ENCODE measurements at places on chromosomes 6 and 20.

DNA sequence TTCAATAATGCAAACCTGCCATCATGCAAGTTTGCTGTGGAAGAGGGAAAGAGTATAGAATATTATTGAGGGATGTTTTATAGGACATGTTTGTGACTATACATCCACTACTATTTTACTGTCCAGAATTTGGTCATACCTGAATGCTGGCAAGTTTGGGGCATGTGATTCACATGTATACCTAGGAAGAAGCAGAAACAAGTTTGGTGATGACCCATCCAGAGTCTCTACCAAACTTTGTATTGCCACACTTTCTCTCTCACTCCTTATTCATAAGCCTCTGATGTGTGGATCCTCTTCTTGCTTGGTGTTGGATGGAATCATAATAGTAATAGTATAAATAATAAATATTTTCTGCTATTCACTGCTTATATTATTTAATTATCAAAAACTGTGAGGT lies 108.5 kb upstream of the FLRT3 start:
- no peak for DNase-seq

DNA sequence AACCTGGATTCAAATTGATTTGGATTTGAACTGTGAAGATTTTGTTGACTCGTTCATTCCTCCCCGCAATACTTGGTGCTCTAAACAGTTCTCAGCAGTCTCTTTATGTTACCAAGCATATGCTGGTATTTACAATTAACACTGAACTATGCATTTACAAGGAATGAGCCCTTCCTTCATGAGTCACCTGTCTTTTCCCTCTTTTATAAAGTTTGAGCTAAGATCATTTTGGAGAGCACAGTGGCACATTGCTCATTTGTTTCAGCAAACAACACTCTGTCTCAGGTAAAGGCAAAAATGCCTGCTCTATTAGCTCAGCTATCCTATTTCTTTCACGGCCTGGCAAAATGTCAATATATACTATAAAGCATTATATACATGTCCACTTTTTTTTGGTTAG lies 285.4 kb downstream of the PHACTR1 start:
- DNase-seq, result no peak

- no peak for DNase-seq
These were observed 13.6 kb upstream of the GDAP1L1 start for GRCh38 chr20:44233436-44234016.

GRCh38 chr20:20611167-20611566 lies 101.3 kb downstream of the RALGAPA2 start:
- no peak for DNase-seq

DNA sequence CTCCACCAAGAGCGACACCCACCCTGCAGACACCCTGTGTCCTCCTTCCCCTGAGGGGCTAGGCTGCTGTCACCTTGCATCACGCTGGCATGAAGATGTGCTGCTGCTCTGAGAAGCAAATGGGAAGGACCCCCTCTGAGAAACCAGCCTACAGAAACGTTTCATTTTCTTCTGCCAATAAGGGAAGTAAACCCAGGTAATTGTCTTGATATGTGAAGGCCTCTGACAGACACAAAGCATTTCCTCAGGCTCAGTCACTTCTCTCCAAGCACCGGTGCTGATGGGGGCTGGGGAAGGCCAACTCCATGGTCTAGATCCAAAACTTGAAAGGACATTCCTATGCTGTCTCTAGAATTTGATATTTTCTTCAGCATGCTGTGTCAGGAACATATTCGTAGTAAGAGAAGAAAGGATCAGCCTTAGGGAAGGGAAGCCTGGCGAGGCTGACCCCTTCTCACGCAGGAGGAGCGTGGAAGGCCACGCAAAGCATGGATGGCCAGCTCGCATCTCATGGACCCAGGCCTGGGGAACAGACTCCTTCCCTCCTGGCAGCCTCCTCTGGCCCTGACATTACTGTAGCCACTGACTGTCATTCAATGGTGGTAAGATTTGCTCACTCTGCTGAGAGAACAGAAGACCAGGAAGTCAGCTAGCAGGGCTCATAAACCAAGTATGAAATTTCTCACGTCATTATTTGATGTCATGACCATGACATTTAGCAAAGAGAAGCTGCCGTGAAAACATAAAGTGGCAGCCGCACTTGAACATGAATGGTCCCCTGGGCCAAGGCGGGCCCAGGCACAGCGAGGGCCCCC lies 20.4 kb downstream of the ACSS1 start:
- no peak for DNase-seq

GRCh38 chr6:19478992-19479391 lies 358.2 kb upstream of the ID4 start:
- no peak for DNase-seq

DNA sequence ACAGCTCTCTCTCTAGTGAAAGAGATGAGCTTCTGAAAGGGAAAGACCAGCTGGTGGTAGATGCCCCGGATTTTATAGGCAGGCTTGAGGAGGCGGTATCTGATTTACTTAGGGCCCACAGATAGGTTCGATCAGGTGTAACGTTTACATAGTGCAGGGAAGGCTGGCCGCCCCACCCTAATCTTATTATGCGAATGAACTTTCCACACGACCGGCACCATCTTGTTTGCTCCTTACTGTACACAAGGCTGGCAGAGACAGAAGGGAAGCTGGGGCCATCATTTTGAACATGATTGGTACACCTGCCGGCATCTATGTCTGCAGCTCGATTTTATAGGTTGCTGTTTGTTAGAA lies 212.0 kb upstream of the JARID2 start:
- DNase-seq, result peak; percentile 9

DNA sequence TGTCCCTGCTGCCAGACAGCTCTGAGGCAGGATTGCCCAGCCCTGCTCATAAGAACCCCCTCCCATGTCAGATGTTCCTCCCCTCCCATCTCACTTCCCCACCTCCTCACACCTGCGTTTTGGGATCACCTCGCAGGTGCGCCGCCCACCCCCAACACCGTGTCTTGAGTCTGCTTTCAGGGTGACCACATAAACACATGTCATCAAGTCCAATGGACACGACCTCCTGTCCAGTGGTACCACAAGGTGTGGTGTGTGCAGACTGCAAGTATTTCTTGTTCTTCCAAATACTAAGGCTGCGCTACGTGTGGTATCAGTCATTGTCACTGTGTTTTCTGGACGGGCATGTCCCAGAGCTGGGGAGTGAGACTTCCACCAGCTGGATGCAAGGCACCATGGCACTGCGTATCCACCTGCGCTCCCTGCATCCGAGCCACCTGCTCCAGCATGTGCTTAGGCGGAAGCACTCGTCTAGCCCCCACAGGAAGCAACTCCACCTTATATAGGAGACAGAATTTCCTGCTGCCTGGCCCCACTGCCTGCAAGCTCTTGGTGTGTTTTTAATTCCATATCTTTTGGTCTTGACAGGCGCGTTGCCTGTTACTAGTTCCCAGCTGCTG lies 119.7 kb upstream of the NXT1 start:
- no peak for DNase-seq

GRCh38 chr6:106823732-106824351 lies 150.7 kb downstream of the CD24 start:
- no peak for DNase-seq

DNA sequence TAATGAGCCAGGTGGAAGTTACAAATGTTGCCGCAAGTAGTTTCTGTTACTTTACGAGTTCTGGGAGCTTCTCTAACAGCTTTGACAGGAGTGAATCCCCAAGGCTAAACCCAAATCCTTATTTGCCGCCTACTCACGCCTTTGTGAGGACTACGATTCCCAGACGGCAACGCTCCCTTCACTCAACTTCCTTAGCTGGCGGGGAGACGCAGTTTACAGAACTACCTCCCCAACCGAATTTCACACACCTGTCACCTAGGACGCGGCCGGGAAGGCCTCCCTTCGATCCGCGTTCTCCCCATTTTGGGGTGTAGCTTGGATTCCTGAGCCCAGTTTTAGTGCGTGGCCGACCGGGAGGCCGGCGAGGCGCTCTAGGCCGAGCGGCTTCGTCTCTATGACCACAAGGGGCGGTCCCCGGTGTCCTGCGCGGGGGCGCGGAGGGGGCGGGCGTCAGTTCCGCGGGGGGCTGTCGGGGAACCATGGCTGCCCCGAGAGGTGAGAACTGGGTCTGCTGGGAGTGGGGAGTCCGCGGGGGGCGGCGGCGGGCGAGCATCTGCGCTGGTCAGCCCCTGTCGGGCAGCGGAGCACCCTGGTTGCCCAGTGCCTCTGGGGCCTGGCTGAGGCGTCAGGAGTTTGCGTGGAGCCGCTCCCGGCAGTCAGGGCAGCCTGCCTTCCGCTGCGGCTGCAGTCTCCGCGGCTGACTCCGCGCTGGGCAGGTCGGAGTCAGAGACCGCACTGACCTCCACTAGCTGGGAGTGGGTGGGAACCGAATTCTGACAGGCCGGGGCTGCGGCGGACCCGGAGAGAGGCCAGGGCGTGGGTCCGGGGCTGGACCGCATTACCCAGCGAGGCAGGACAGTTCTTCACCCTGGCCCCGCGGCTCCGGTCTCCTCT lies at the start of gene SLC35A1:
SLC35A1 (plus strand) TSS at position 450 of the 894 bp plus-strand sequence; CDS start at position 480, 30 bp downstream.
- DNase-seq, result peak; percentile 43

DNA sequence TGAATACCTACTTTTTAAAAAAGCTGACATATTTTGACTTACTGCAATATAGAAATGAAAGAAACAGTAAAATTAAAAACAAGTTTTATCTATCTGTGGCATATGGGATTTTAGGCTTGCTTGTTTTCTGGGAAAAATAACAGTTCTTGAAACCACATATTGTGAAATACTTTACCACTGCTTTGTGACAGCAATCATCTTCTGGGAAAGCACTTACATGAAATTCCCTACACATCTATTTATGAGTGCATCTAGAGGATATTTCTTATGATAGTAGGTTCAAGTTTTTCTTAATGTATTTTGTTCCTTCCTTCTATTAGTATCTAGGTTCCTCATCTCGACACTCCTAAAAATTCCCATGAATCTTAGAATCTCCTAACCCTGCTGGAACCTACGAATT lies 75.2 kb downstream of the STXBP5 start:
- no peak for DNase-seq

GRCh38 chr6:36825994-36826393 lies 13.2 kb downstream of the CPNE5 start:
- no peak for DNase-seq

DNA sequence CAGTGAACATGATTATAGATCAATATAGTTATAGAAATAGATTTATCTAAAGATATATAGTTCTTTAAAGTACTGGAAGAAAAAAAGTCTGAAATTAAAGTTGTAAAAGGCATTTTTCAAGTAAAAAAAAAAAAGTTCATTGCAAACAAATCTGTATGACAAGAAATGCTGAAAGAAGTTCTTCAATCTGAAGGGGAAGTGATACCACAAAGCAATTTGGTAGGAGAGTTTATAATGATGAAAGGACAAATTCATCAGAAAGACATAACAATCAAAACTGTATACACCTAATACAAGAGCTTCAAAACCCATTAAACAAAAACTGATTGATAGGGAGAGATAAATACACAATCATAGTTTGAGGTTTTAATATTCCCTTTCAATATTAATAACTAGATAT lies 14.1 kb downstream of the HUS1B start:
- no peak for DNase-seq

DNA sequence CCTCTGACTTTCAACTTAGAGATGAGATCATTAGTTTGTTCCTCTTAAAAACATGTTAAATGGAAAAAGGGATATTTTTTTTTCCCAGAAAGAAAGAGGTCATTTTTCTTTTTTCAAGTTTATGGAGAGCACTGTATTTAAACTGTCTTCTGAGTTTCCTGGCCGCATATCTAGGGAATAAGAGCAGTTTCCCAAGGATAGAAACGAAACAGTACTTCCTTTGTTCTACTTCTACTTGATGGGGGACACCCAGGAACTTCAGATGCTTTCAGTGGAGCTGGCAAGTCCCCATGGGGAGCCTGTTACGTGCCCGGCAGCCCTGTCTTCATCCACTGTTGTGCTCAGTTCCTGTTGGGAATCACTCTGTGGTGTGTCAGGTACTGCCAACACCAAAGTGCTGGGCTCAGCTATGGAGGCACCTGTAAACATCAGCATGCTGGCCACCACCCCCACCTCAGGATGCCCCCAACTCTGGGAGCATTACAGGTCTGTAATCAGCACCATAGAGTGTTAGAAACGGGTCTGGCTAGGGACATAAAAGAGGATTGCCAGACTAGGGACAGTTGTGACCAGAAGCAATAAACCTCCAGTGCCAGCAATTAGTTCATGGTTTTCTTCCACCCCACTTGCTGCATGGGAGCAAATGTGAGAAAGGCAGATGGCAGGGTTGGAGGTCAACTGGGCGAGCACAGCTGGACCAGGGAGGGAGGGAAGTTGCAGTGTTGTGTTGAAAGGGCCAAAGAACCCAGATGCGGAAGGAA lies 221.7 kb upstream of the ECI2 start:
- DNase-seq, result no peak

DNA sequence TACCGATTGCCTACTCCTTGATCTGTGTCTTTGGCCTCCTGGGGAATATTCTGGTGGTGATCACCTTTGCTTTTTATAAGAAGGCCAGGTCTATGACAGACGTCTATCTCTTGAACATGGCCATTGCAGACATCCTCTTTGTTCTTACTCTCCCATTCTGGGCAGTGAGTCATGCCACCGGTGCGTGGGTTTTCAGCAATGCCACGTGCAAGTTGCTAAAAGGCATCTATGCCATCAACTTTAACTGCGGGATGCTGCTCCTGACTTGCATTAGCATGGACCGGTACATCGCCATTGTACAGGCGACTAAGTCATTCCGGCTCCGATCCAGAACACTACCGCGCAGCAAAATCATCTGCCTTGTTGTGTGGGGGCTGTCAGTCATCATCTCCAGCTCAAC lies 13.5 kb downstream of the CCR6 start:
- DNase-seq, result no peak

- peak; percentile 9 for DNase-seq
These were observed 39.1 kb downstream of the TMX4 start for GRCh38 chr20:7980332-7981046.

DNA sequence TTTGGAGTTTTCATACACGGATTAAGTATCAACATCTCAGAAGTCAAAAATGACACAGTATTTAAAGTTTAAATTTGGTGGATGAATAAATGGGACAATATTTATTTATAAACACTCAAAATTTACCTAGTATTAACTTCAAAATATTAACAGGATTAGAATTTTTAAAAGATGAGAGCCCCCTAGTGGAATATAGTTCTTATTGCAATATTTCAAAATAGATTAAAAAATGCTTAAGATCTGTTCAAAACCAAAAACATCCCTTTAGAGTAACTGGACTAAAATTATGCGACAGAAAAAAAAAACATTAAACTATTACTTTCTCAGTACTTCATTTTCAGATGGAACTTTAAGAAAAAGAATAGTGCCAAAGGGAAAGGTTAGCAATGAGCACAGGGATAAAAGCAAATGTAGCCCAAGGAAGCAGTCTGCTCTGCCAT lies 56.6 kb downstream of the SNX14 start:
- DNase-seq, result no peak

- no peak for DNase-seq
These were observed 145.1 kb upstream of the FKBP1C start for GRCh38 chr6:63066055-63066704.

DNA sequence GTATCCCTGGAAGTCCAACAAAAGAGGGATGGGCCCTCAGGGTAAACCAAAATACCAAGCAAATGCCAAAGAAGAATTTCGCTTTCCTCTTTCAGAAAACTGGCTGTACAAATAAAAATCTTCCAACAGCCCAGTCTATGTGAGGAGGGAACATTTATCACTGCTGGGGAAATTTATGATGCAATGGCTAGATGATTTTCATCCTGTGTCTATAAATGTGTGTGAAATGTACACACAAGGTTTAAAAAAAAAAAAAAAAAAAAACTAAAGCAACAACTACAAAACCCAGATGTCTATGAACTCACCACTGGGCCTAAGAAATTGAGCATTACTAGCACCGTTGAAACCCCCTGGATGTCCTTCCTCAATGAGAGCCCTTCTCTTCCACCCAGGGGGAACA lies 68.7 kb upstream of the SLC4A11 start:
- DNase-seq, result no peak

Data from NCI-H510A (cell line).